ENCODE measurements at places on chromosomes 5 and 9.

GRCh38 chr5:129245489-129245888 lies 150.9 kb downstream of the ISOC1 start:
- DNase-seq: no peak

DNA sequence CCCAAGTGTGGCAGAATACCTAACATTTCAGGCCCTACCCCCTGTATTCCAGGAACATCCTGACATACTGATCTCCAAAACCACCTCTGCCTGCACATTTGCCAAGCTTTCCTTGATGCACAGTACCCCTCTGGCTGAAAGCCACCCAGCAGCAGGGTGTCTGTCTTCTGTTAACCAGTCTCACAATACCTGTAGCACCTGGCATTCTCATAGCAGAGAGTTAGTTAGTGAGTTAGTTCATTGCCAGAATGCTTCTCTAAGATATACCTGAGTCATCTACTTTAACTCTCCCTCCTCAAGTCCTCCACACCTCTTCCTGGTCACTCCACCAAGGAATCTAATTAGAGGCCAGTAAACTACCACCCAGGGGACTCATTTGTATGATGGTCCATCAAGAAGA lies 46.1 kb upstream of the IL7R start:
- no peak for DNase-seq

DNA sequence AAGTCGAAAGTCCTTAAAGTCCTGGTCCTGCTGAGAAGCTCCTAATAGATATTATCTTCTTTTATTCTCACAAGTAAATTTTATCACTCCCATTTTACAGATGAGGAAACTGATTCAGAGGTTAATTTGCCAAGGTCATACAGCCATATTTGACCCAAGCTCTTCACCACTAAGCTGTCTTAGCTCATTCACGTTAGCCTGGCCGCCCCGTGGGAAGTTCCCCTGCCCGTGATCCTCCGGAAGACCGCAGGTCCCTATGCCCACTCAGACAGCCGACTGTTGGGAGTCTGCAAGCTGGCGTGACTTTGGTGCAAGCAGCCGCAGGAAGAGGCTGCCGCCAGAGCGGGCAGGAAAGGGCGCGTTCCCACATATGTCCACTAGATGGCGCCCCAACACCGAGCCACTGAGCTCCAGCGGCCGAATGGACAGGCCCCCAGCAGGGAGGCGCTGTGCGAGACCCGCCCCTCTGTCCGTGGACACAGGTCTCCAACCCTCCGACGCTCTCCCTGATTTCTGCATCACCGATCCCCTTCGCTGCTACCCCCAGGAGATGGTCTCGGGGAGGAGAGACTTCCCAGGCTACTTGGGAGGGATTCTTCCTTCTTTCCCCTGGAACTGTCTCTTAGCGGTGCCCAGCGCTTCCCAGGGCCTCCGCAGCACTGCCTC lies 10.0 kb upstream of the ARAP3 start:
- peak; percentile 91 for DNase-seq

DNA sequence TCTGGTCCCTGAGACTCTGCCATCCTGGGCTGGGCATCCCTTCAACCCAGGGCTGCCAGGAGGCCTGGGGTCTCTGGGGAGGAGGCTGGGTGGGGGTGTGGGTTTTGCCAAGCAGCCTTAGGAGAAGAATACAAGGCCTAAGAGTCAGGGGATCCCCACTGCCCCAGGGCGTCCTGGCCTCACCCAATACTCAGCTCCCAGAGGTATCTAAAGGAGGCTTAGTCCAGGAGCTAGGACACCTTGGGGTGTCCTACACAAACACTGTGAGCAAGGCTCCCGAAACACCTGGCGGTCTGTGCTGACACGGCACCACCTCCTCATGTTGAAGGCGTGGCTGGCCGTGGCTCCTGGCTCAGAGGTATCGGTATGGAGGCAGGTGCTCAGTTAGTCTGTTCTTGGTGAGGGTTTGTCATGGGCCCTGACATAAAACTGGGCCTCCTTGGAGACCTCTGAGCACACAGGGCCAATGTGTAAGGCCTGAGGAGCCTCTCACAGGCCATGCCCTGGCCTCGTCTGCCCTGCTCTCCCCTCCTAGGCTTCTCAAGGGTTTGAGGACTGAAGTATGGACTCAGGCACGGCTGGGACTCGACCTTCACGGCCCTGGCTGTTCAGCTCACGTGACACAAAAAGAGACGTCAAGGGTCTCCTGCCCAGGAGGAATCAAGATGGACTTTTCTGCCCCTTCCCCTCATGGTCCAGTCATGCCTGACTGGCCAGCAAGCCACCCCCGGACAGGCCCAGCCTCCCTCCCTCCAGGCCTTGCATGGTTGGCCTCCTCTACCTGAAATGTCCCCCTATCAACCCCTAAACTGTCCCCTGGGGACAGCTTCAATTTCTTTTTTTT lies 277.3 kb downstream of the FSTL4 start:
- DNase-seq: no peak

DNA sequence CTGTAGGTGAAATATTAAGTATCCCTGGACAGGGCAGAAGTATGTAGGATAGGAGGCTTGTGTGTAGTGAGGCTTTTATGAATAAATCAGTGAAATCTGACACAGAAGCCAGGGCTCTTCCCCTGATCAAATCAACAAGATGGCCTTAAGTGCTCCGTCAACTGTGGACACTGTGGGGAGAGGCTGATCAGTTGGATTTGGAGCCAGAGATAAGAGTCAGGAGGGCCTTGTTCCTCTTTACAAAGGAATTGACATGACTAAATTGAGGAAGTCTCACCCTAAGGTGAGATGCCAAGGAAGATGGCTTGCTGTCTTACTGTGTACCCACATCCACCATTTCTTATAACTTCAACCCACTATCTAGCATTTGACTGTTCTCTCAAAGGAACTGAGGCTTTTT lies 91.6 kb upstream of the PRRC1 start:
- no peak for DNase-seq

DNA sequence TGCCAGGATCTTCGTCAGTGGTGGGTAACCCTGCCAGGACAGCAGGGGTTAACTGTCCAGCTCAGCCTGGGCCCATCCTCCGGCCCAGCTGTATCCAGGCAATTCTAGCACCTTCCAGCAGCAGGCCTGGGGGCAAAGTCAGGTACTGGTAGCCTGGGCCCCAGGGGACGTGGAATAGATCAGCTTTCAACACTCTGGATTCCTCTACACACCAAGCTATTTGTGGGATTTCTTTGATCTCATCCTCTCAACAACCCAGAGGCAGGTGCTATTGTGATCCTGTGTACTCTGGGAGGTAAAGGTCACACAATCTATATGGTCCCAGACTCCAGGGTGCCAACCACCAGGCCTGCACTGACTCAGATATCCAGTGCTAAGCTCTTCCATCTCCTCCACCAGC lies 8.7 kb upstream of the SPOUT1 start:
- no peak for DNase-seq

DNA sequence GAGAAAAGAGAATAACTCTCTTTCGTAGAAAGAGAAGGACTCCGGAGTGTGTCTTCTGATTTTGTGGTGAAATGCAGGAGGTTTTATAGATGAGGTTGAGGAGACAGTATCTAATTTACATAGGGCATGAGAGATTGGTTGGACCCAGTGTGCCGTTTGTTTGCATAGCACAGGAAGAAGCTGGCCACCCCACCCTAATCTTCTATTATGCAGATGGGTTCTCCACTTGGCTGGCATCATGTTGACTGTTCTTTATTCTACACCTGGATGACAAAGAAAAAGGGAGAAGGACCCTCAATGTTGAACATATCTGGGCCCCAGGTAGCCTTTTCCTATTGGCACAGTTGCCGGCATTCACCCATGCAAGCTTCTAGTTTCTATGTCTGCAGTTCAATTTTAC lies 23.2 kb upstream of the MINAR2 start:
- no peak for DNase-seq

DNA sequence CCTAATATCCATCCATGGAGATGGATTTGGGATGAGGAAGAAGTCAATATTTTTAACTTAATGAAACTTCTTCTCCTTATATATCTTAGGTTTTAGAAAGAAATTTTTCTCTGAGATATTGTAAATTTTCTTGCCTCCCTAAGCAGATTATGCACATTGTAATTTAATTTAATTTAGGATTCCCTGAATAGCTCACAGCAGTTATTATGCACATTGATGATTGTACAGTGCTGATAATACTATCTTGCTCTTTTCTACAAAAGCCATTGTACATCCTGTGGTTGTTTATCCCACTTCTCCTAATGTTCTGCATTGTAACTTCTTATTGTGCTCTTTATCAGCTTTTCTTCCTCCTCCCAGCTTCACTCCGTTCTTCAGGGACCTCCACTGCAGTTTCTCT lies 410.4 kb upstream of the WWC1 start:
- no peak for DNase-seq

DNA sequence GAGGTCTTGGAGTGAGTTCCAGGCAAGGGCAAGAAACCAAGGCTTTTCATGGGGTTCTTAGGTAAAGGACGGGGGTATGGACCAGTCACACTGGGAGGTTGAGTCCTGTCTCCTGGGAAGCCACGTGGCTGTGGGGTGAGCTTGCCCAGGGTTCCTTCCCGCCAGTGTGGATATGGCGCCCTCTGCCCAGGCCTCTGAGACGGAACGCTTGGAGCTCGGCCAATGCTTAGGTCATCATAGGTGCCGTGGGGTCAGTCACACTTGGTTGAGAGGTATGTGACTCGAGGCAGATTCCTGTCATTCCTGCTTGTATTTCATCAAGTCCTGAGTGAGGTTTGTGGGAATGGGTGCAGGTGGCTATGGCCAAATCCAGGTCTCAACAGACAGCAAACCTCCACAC lies 46.2 kb downstream of the TENT4A start:
- DNase-seq: no peak

- DNase-seq: no peak
Measured at GRCh38 chr5:37717613-37718431, 122.0 kb downstream of the GDNF start.

DNA sequence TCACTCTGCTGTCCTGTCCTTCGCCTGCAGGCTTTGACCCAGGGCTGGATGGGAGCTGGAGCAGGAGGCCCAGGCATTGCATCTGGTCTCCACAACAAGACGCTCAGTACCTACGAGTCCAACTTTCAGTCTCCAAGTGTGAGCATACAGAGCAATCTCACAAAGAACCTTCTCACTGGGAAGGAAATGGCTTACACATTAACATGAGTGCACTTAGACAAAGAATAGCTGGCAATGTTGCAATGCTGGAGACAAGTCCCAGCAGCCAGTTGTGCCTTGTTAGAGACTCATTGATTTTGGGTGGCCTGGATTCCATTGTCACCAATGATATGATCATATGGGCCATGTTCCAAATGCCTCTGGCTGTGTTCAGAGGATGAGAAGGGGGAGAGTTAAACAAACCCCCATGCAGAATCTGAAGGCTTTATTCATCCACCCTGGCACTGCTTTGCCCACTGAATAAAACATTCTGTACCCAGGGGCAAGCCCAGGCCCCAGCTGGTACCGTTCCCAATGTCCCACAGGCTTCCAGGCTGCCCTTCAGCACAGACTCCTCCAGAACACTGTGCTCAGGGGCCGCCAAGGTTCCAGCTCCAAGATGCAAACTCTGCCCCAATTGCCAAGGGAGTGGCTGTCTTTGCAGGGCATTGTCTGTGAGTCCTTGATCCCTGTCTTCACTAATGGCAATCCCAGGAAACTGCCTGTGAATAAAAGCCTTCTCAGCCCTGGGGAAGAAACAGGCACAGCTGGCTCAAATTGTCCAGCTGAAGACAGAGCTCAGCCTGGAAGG lies 185.5 kb downstream of the HSD17B3 start:
- peak; percentile 81 for DNase-seq

DNA sequence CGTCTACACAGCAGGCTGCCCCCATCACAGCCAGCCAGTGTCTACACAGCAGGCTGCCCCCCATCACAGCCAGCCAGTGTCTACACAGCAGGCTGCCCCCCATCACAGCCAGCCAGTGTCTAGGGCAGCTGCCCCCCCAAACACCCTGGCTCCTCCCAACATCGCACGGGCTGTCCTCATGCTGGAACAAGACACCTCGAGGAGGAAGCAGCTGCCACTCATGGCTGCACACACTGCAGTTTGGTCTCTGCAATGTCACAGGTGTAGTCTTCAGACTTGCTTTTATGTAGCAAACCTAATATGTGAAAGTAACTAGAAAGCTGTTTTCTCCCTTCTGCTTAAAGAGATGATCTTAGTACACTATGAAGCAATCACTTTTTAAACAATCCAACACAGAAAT lies 9.7 kb downstream of the LRRC14B start:
- no peak for DNase-seq

DNA sequence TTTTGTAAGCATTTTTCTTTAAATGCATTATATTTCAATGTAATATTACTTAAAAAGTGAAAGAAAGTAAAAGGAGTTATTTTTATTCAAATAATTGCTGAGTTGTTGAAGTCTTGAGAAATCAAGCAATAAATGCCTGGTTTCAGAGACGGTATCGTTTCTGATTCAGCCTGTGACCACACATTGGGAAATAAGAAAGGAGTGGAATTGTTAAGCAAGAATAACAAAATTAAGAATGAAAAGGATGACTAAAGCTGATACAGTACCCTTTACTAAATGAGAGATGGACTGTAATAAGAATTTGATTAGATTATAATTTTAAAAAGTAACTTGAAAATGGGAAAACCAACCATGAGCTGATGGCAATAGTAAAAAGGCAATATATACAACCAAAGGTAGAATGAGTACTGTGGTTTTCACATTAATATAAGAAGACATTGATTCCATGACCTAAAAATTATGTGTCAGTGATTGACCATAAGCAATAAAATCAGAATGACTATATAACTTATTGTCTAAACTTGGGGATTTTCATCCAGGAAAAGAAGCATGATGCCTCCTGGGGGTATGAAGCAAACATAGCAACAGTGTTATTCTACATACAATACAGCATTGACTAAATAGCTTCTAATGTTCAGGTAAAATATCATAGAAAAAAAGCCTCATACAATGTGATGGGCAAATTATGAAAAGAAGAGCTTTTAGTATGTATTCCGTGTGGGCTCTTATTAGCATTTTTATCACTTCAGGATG lies 101.9 kb upstream of the PRDM9 start:
- DNase-seq: no peak

DNA sequence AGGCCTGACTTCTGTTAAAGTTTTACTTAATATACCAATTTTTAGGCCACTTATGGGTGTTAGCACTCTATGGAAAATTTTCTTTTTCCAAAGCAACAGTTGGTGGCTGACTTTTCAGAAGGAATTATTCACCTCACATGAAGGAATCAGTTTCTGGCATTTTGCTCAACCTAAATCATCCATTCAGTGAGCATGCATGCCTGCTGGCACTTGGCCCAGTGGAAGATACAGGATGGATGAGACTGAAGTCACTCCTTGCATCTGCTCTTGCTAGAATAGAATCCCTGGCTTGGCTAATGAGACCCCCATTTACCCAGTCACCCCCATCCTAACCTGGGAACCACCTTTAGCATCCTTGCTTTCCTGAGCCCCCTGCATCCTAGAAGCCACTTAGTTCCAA lies 131.7 kb downstream of the WDR41 start:
- DNase-seq: no peak

- no peak for DNase-seq
Measured at GRCh38 chr5:132394667-132395259, 25.3 kb downstream of the SLC22A5 start.

DNA sequence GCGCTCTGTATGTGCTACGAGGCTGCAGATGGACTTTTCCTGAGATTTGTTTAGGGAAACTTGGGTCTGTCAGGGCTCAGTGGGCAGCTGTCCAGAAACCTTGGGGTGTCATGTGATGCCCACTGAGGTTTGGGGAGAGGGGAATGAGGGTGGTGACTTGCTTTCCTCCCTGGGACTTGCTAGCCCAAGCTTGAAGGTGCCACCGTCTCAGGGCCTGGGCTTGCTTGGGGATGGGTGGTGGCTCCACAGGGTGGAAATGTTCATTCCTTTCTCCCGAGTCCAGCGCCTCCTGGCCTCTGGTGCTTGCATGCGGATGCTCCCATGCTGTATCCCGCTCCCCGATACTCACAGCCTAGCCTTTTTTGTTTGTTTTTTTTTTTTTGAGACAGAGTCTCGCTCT lies 33.3 kb downstream of the ZNF618 start:
- no peak for DNase-seq
